ENCODE measurements at places on chromosomes 1 and 21.

DNA sequence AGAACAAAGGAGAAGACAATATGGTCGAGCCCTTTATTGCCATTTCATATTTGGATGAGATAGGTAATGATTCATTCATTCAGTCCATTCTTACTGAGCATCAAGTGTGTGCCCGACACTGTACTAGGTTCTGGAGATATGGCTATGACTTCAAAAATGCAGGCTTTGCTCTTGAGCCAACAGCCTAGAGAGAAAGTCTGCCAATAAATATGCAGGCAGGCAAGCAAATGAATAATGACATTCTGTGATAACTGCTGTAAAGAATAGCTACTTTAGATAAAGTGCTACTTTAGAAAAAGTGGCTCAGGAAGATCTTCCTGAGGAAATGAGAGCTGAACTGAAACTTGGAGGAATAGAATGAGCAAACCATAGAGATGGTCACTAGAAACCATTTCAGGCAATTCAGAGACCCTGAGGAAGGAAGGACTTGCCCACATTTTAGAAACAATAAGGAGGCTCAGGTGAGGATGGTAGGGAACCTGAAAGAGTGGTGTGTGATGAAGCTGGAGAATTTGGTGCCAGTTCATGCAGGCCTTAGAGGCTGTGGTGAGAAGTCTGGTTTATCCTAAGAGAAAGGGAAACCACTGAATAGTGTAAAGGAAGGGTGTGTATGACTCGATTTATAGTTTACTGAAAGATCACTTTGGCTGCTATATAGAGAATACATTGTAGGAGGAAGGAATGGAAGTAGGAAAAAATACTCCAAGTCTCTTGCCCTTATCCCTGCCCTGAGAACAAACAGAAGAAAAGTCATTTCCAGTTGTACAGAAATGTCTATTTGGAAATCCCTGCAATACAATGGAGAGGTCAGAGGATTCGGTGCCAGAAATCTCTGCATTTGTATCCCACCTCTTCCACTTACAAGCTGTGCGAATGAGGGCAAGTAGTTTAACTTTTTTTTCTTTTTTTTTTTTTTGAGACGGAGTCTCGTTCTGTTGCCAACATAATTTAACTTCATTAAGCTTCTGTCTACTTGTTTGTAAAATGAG, 167.9 kb downstream of the VPS13D start:
- no peak for DNase-seq

- peak; percentile 82 for DNase-seq
Measured at GRCh38 chr1:109619576-109620400, at the start of the genes AMPD2 and GNAT2. AMPD2 (plus strand) TSS chr1:109619837; CDS start chr1:109621176, 1,339 bp downstream. GNAT2 (minus strand) TSS chr1:109619616; CDS start chr1:109612870, 6,746 bp downstream.

GRCh38 chr1:109484519-109484975, 842 bp downstream of the ATXN7L2 start:
- DNase-seq, result no peak

DNA sequence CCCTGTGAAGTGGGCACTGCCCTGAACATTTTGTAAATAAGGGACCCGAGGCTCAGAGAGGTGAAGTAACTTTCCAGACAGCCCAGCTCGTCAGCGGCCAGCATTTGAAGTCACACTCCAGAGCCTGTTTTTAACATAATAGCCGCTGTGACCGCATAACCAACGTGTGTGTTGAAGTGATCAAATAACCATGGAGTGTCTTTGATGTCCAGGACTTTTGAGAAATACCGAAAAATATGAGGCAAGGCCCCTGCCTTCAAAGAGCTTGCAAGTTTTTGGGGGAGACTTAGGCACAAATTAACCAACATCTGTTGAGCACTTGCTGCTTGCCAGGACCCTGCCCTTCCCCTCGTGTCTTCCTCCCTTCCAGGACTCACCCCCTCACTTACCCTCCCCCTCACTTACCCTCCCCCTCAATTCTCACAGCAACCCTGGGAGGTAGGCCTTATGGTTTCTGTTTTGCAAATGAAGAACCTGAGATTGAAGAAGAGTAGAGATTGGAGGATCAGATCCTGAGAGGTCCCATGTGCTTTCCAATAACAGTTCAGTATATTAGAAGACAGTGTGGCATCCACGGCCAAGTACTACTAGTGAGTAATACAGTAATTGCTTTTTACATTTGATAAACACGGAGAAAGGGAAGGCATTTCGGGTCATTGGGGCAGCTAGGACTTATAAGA, 1.3 kb upstream of the SLC16A1 start:
- peak; percentile 47 for DNase-seq

GRCh38 chr1:56404561-56405030, 174.8 kb downstream of the PLPP3 start:
- DNase-seq, result no peak
